Thymus (tissue), 14 donors: ENCODE measurements at places on chromosomes 5 and 9. TPM values are rescaled to one million over a fixed set of nuclear protein-coding genes. Genes with fewer than 3 reads are reported as not detected.

DNA sequence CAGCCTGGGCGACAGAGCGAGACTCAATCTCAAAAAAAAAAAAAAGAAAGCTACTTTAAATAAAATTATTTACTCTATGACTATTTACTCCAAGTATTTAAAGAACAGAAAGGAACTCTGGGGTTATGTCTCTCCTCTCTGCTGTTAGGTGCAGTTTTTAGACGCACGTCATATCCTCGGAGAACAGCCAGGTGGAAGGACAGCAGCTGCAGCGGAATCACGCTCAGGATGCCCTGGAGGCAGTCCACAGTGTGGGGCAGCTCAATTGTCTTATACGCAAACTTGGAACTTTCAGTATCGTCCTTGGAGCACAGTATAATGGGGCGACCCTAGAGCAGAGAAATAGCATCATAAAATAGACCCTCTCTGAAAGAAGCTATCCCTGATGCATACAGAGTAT lies 10.4 kb upstream of the MAPK9 start:
- DNase-seq: no peak
- no peaks in the 10 kb centered on the region for H3K36me3 ChIP-seq
- H3K27ac ChIP-seq: no peak overlapping the region
- H3K4me1 ChIP-seq: no peaks in the 10 kb centered on the region
- no peak overlapping the region for H3K4me3 ChIP-seq

Gene ARL14EPL
- polyA plus RNA-seq: 0.18 TPM

Gene CCIN
- polyA plus RNA-seq: 0.05 TPM

Gene ANXA1
- 316 TPM for polyA plus RNA-seq

- no peaks in the 10 kb centered on the region for H3K27me3 ChIP-seq
- no peaks in the 10 kb centered on the region for H3K4me1 ChIP-seq
- no peak overlapping the region for H3K4me3 ChIP-seq
These were observed 71.5 kb downstream of the TRIM36 start for GRCh38 chr5:115098041-115098702.

Gene SLC34A3
- 0.14 TPM for polyA plus RNA-seq

Gene TRIM7
- polyA plus RNA-seq: 5.3 TPM

- no peak overlapping the region for H3K27ac ChIP-seq
- H3K36me3 ChIP-seq: no peaks in the 10 kb centered on the region
- no peak for DNase-seq
- no peaks in the 10 kb centered on the region for H3K4me1 ChIP-seq
- no peak overlapping the region for H3K4me3 ChIP-seq
These were observed 23.7 kb upstream of the NFIB start for GRCh38 chr9:14337615-14338014.

Gene PGM5
- 5.2 TPM for polyA plus RNA-seq

DNA sequence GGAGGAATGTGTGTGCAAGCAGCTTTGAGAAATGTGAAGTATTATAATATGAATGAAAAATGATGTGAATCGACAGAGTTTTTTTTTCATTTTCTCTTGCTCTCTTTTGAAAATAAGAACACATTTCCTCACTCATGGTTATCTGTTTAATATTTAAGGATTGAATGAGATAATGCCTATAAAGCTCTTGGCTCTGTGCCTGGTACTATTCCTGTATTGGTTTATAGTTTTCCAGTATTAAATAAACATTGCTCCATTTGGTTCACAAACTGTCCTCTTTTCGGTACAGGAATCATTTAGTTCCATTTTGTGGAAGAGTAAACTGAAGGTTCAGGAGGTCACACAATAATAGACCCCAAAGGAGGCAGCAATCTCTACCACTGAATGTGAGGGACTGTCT lies 1185.5 kb upstream of the WWC1 start:
- DNase-seq: no peak
- H3K36me3 ChIP-seq: no peaks in the 10 kb centered on the region
- no peaks in the 10 kb centered on the region for H3K27me3 ChIP-seq
- no peak overlapping the region for H3K4me3 ChIP-seq

Gene FSTL4
- polyA plus RNA-seq: 1.2 TPM

Gene MYOZ3
- polyA plus RNA-seq: 0.25 TPM

Gene PALM2AKAP2
- 0.30 TPM for polyA plus RNA-seq

DNA sequence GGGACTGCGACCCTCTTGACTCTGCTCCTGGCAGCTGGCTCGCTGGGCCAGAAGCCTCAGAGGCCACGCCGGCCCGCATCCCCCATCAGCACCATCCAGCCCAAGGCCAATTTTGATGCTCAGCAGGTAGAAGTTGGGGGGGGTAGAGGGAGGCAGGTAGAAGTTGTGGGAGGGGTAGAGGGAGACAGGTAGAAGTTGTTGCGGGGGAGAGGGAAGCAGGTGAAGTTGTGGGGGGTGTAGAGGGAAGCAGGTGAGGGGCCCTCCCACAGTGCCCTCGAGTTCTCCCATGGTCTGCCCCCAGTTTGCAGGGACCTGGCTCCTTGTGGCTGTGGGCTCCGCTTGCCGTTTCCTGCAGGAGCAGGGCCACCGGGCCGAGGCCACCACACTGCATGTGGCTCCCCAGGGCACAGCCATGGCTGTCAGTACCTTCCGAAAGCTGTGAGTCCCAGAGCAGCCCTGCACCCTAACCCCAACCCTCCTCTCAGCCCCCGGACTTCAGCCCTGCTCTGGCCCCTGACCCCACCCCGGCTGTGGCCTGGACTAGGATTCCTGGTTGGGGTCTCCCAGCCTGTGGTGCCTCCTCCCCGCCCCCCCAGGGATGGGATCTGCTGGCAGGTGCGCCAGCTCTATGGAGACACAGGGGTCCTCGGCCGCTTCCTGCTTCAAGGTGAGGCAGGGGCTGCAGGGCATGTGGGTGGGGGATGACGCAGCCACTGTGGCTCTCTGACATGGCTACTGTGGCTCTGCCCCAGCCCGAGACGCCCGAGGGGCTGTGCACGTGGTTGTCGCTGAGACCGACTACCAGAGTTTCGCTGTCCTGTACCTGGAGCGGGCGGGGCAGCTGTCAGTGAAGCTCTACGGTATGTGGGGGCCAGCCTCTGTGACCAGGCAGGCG lies 537 bp downstream of the C8G start:
- no peak overlapping the region for H3K27ac ChIP-seq
- no peak for DNase-seq
- no peaks in the 10 kb centered on the region for H3K27me3 ChIP-seq
- H3K4me1 ChIP-seq: peaks cover 21% of the 10 kb centered on the region
- H3K36me3 ChIP-seq: peaks cover 22% of the 10 kb centered on the region
- no peak overlapping the region for H3K4me3 ChIP-seq

Gene ABLIM3
- 7.3 TPM for polyA plus RNA-seq

Gene GPR21
- 0.07 TPM for polyA plus RNA-seq

DNA sequence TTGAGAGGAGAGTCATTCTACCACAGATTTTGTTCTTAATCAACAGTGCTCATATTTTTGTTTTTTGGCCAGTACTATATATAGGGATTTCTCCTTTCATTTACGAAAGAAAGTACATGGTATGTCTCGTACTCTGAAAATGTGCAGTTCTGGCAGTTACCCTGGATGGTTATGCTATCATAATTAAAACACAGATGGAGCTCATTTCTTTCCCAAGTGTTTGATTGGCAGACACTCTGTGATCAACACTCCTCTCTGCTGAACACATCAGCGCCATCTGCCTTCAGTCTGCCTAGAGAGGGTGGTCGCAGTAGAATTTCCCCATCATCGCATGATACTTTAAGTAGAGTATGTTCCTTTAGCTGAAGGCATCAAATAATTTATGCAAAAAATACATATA lies 64.5 kb downstream of the PAM start:
- H3K27me3 ChIP-seq: no peaks in the 10 kb centered on the region
- no peaks in the 10 kb centered on the region for H3K36me3 ChIP-seq
- no peak overlapping the region for H3K27ac ChIP-seq
- H3K4me3 ChIP-seq: no peak overlapping the region
